ENCODE measurements at places on chromosomes 7 and 10. TPM values are rescaled to one million over a fixed set of nuclear protein-coding genes. Genes with fewer than 3 reads are reported as not detected.
A peak's percentile ranks its signal among the peaks of the same experiment; 100 is the strongest.

GRCh38 chr10:107442035-107442505 is 277.6 kb upstream of the SORCS1 start:
- no peak for DNase-seq

- peak; percentile 68 for DNase-seq
Measured at GRCh38 chr7:131219312-131220041, 108.2 kb upstream of the MKLN1 start.

DNA sequence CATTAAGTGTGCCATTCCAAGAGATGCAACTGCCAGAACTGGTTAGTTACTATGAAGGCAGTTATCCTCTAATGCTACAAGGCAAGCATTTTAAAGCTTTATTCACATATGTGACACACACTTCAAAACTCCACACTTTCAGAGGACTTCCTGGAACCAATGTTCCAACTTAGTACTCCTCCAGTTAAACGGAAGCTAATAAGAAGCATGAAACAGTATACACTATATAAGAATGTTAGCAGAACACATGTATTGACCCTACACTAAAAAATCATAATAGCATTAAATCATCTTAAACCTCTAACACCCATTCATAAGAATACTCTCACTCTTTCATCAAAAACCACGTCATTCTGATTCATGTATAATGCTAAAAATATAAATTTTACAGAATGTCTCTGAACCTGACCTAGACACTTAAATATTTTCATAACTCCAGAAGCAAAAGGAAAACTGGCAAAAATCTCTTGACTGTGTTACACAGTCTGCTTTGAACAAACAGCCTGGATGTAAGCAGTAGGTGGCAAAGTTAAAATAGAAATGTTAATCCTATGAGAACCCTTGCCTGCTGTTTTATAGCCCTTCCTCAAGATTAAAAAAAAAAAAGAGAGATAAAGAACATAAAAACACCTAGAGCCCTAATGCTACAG is 135.0 kb downstream of the SEMA3C start:
- DNase-seq: no peak

- DNase-seq: no peak
Measured at GRCh38 chr10:114879093-114879492, 57.5 kb downstream of the FHIP2A start.

- DNase-seq: no peak
Measured at GRCh38 chr7:144390481-144390880, 13.0 kb downstream of the NOBOX start.

GRCh38 chr7:7808156-7808555 is 89.7 kb upstream of the RPA3 start:
- no peak for DNase-seq

- peak; percentile 18 for DNase-seq
Measured at GRCh38 chr10:124596962-124597845, 135.6 kb downstream of the LHPP start.

DNA sequence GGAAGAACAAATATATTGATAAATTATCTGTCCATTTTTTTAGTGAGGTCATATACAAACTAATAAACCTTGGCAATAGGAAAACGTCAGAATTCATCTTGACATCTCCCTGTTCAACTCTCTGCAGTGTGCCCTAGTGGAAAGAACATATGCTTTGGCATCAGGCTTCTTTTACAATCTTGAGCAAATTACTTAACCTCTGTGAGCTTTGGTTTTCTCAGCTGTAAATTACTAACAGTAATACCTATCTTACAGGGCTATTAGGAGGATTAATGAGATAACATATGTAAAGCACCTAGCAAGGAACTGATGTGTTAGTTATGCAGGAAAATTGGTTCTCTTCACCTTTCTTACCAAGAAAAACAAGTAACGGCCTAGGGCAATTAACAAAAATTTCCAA is 161.8 kb downstream of the PHTF2 start:
- no peak for DNase-seq

DNA sequence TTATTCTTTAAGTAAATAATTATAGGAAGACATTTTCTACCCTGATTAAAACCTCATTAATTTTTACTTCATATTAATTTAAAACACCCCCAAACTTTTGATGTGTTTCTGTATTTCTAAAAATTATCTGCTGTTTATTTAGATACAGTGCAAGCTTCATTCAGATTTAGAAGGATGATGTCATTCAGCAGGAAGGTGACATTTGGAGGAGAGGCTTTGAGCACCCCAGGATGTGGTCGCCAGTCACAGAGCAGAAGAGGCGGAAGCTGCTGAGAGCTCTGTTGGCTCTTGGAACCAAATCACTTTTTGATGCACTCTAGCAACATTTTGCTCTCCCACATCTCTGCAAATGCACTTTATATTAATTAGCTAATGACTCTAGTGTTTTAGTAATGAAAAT is 233.9 kb upstream of the CACNA2D1 start:
- DNase-seq: no peak

GRCh38 chr10:42961796-42962109 is 115.1 kb upstream of the RET start:
- DNase-seq: no peak

- no peak for DNase-seq
Measured at GRCh38 chr7:45001138-45001694, 1.2 kb downstream of the CCM2 start.

DNA sequence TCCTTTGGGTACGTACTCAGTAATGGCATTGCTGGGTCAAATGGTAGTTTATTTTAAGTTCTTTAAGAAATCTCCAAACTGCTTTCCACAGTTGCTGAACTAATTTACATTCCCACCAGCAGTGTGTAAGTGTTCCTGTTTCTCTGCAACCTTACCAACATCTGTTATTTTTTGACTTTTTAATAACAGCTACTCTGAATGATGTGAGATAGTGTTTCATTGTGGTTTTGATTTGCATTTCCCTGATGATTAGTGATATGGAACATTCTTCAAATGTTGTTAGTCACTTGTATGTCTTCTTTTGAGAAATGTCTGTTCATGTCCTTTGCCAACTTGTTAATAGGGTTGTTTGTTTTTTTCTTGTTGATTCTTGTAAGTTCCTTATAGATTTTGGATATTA is 558.9 kb downstream of the SH2D4B start:
- DNase-seq: no peak

DNA sequence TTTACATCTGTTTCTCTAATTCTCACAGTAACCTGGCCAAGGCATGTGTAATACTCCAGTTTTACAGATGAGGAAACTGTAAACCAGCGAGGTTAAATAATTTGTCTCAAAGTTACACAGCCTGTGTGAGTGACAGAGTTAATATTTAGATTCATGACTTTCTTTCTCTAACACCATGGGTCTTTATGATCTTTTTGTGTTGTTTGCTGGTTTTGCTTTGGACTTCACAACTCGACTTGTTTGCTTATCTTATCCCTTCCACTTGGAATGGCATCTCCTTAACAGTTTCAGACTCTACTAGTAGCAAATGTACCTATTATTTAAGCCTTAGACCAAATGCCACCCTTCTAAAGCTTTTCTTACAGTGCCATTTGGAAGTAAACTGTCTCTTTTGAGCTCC is 34.4 kb downstream of the MXI1 start:
- no peak for DNase-seq

GRCh38 chr10:70843333-70843732 is 27.6 kb downstream of the SGPL1 start:
- DNase-seq: no peak

DNA sequence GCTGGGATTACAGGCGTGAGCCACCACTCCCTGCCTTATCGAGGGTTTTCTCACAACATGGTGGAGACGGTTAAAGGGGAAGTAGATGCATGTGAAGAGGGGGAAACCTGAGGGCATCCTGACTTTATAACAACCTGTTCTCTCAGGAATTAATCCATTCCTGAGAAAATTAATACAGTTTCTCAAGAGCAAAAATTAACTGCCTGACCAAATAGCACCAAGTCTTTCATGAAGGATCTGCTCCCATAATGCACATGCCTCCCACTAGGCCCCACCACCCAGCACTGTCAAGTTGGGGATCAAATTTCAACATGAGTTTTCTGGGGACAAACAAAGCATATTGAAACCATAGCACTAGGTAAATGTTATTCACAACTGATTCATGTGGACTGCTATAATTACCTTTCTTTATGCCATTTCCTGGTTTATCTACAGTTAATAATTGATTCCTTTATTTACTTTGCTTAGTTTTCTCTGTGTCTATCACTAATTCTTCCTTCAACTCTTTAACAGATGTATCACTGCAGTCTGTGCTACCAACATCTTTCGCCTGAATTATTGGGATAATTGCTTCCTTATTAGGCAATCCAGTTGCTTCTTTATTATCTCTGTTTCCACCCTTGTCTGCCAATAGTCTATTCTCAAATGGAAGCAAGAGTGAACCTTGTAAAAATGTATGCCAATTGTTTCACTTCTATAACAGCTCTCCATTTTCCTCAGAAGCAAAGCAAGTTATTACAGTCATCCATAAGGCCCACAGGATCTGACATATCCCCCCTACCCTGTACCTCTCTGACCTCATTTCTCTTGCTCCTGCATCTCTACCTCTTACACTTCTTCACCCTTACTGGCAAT is 12.9 kb upstream of the MICU1 start:
- DNase-seq: no peak

DNA sequence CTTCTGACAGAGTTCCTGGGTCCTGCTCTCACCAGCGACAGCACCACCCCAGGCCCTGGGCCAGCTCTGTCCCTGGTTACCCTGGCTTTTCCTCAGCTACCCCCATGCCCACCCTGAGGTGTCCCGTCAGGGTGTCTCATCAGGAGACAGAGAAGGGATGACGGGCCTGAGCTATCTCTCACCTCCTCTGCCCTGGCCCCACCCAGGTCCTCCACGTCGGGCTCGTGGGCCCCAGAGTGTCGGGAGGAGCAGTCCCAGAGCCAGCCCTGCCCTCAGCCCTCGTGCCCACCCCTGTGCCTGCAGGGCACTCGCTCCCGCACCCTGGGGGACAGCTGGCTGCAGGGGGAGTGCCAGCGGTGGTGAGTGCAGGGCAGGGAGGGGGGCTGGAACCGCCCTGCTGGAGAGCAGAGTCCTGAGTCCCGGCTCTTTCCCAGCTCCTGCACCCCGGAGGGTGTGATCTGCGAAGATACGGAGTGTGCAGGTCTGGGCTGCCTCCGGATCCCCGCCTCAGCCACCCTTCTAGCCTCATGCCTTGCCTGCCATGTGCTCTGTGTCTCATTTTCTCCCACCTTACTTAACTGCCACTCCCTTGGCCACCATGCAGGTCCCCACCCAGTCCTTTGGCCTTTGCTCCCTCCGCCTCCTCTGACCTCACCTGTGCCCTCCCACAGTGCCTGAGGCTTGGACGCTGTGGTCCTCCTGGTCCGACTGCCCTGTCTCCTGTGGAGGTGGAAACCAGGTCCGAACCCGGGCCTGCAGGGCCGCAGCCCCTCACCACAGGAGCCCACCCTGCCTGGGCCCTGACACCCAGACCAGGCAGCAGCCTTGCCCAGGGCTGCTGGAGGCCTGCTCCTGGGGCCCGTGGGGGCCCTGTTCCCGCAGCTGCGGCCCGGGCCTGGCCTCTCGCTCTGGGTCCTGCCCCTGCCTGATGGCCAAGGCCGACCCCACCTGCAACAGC is 16.7 kb upstream of the ZNF862 start:
- no peak for DNase-seq

DNA sequence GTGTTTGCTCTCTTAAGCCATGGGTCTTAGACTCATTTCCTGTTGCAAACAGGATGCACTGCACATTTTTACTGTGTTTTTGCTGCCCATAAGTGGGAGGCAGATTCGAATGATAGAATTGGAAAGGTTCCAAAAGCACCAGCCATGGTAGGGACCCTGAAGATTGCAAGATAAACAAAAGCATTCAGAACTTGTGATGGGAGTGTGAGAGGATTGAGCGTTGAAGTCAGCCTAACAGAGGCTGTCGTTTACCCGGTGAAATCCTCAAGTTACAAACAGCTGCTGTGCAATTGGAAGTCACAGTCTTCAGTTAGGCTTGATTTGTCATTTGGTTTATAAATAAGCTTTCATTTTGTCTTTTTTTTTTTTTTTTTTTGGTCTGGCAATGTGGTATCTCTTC is 192.7 kb upstream of the MKI67 start:
- DNase-seq: no peak

DNA sequence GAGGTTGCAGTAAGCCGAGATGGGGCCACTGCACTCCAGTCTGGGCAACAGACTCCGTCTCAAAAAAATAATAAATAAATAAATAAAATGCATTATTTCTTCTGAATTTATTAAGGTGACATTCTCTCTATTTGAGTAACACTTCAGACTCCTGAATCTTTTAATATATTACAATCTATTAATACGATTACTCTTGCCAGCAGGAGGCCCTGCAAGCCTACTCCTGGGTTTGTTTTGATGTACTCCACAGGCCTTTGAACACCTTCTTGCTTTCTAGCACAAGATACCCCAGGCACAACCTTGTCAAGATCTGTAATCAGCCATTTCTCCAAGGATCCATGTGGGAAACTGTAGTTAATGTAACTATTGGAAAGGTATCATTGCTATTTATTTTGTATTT is 63.5 kb downstream of the COBL start:
- no peak for DNase-seq

DNA sequence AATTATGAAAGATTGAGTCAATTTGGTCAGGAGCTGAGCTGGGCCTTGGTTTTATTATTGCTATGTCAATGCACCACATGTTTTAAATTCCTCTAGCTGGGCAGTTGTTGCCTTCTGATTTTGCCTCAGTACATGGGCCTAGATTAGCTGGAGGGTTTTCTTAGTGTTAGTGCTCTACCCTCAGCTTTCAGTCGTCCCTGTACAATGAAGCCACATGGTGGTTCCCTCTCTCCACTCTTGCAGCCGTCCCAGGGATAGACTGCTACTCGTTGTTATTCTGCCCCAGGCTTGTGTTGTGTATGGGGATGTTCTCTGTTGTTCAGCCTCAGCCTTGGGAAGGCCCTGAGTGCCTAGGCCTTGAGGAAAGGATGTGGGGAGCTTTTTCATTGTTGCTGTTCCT is 37.0 kb downstream of the NHLRC2 start:
- DNase-seq: no peak

DNA sequence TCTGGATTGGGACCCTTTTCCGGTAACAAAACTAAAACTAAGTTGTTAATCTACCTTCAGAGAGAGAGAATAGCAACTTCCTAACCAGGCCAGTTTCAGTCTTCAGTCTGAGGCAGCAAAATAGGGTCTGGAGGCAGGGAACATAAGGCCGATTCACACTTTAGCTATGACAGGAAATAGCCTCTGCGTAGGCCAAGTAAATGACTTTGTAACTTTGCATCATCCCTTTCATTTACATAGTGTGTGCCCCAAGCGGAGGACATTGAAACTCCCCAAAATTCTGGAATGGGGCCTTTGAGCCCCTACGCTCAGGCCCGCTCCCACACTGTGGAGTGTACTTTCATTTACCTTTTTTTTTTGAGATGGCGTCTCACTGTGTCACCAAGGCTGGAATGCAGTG is 1.7 kb upstream of the UPP1 start:
- DNase-seq: no peak

The RAPGEF5 gene
- total RNA-seq: 11.1 TPM

The ITPRID1 gene
- total RNA-seq: not detected

The LBX1 gene
- total RNA-seq: not detected

The SLC18A2 gene
- total RNA-seq: 0.22 TPM

The CYP2W1 gene
- not detected for total RNA-seq

The SPAG6 gene
- total RNA-seq: not detected

The DENND2A gene
- 11.6 TPM for total RNA-seq

The TMEM270 gene
- not detected for total RNA-seq

The XPNPEP1 gene
- 36.0 TPM for total RNA-seq

Data from Right ventricle myocardium superior (tissue), 1 donor.